ENCODE measurements at places on chromosomes 3 and 15.

DNA sequence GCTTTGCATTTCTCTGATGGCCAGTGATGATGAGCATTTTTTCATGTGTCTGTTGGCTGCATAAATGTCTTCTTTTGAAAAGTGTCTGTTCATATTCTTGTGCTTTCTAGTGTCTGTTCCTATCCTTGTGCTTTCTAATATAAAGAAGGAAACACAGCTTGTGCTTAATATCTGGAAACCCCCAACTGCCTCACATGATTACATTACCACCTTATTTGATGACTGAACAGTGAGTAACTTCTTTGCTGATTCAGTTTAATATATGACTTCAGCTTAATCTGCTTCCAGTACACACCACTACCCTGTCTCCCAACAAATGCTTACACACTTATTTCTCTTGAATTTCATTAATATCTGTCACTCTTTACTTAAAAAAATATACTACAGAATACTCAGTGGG lies 835.1 kb downstream of the EDEM1 start:
- DNase-seq = no peak

DNA sequence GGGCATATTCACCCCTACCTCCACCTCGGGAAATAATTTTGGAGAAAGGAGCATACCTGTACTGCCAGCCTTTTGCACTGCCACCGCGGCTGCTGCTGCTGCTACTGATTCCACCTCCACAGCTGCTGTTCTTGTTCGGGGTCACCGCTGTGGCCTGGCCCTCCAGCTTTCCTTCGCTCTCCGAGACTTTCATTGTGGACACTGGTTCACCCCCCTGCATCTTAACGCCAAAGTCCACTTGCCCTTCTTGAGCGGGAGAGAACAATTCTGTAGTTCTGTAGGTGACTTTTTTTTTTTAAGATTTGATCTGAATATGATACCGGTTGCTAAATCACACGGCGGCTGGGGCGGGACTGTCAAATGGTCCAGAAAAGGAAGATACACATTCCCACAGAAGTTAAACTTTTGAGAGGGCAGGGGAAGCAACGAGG lies 701 bp downstream of the OSBPL11 start:
- DNase-seq = no peak

DNA sequence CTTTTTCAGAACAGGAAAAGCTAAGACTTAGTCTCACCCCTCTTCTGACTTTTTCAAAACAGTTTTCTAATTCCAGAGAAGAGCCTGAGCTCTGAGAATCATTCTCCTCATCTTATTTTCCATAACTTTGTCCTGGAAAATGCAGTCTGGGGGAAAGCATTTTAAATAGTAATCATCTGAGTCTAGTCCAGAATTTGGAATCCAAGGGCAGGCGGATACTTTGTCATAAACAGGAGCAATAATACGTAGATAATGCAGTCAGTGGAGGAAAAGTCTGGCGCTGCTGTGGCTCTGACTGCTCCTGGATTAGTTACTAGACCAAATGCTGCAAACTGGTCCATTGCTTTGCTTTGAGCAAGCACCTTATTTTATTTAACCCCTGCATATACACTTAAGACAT lies 285.0 kb downstream of the THSD4 start:
- no peak for DNase-seq

- DNase-seq = no peak
These were observed 15.3 kb downstream of the P2RY14 start for GRCh38 chr3:151262871-151263525.

DNA sequence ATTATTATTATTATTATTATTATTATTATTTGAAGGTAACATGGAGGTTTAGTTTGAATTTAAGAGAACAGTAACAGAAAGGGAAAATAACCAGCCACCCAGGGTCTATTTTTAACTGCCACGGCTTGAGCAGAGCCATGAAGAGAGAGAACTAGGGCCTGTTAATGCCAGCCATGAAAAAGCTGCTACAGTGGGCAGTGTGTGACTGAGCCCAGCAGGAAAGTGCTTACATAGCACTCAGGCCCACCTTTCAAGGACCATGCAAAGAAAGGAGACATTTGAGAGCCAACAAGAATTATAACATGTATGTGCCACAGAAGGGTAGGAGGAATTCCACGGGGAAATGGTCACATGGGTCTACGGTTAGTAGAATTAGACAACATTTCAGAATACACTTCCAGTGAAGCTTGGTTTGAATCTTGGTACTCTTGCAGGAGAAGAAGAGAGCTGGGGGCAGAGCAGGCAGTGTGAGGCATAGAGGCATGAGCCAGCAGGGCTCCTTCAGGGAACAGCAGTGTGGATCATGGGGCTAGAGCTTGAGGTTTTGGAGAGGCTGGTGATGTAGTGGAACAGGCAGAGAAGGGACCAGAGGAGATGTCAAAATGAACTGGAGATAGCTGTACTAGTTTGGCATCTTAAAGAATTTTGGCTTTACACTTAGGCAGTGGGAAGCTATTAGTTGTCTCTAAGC lies 140.7 kb downstream of the CMSS1 start:
- DNase-seq = no peak
